ENCODE measurements at places on chromosomes 12 and 14.
A peak's percentile ranks its signal among the peaks of the same experiment; 100 is the strongest.

DNA sequence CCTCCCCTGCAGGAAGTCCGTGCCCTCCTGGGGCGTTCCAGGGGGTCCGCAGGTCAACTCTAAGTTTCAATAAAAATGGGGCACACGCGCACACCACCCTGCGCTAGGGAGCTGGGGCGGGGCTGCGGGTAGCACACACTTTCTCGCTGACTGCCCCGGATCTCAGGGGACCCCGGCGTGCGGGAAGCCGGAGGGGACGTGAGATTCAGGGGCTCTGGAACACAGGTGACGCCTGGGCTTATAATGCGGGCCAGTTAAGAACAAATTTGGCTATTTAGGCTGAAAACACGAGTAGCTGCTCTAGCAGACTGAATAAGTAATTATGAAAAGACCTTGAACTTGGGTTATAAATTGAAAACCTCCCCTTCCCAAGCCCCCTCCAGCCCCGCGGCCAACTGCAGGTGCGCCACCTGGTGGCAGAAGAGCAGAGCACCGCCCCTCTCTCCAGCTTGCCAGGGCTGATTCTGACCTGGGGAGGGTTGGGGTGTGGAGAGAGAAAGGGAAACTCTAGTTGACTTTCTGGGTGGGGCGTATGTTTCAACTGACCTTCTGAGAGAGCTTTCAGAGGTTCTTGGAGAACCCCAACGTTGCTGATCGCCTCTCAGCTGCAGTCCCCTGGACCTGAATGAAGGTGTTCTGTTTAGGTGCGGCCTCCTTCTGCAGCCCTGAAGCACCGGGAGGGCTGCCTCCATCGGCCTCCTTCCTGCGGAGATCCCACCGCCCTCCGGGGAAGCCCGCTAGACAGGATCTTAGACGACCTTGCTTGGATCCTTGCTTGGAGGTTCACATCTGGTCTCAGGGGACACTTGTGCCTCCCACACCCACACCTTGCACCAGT lies 118.4 kb upstream of the EVL start:
- DNase-seq: no peak

DNA sequence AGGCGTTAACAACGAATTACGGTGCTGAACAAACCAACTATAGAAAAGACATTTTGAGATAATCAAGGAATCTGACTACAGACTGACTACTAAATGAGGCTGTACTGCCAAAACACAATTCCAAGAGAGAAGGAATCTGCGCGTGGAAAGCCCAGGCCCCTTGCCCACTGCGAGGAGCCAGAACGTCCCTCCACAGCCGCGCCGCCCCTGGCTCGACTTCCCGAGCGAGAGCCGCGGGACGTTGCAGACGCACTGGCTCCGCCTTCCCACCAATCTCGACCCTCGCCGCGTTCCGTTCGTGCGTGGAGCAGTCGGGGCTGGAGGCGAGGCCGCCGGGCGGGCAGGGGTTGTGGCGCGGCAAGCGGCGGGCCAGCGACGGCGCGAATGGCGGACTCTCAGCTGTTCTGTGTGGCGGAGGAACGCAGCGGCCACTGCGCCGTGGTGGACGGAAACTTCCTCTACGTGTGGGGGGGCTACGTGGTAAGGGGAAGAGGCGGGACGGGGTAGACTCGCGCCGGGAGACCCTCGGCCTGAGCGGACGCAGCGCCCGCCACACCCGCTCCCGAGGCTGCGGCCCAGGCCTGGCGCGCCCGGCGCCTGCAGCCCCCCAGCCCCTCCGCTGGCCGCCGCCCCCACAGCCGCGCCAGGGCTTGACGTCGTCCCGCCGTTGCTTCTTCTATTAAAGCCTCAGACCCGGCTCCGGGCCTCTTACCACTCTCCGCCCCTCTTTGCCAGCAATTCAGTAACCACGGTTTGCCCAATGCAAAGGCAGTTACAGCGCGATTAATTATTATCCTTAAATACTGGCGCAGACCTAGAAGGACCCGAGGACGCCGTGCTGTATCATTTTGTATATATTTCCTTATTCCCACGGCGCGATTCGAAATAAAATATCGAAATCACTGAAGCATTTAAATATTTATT lies at the start of gene KLHDC1:
Gene KLHDC1 (plus strand): TSS at position 310 of the 924 bp plus-strand sequence. CDS start 75 bp downstream, at position 385.
- peak; percentile 79 for DNase-seq

GRCh38 chr12:43621262-43621661 lies 69.3 kb upstream of the ADAMTS20 start:
- DNase-seq: no peak

GRCh38 chr14:84456946-84457345 lies 1073.0 kb upstream of the FLRT2 start:
- DNase-seq: no peak

DNA sequence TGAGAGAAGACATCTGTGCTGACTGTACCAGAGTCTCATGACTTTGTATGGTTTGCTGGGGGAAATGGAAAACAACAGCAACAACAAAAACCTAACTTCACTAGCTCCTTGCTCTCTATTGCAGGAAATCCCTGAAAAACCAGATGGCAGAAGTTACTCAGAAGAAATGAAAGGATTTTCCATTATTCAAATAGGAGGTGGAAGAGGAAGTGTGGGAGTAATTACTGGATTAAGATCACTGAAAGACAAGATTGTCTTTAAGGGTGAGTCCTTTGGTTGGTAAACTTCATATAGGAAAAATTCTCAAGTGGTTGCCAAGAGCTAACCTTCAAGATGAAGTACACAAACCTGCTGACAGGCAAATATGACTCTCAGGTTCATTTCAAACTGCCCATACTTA lies 391.9 kb upstream of the ATP2B1 start:
- no peak for DNase-seq

GRCh38 chr12:104407438-104407837 lies 49.3 kb upstream of the CHST11 start:
- no peak for DNase-seq

- no peak for DNase-seq
Measured at GRCh38 chr14:20711261-20711660, 22.7 kb downstream of the ANG start.

DNA sequence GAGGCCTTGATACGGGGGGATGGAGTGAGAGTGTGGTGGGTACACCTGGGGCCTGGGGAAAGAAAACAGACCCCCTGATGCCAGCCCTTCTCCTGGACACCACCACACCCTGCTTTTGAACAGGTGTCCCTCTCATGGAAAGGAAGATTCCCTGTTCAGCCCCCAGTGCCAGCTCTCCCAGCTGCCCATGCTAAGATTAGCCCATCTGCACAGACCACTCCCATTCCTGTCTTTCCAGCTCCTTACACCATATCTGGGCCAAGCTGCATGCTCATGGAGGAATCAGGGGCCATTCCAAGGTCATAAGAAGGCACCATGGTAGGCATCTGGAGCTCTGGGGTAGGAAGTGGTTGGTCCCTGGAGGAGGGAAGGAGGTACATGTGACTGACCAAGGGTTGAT lies 9.6 kb downstream of the NAB2 start:
- DNase-seq: no peak

DNA sequence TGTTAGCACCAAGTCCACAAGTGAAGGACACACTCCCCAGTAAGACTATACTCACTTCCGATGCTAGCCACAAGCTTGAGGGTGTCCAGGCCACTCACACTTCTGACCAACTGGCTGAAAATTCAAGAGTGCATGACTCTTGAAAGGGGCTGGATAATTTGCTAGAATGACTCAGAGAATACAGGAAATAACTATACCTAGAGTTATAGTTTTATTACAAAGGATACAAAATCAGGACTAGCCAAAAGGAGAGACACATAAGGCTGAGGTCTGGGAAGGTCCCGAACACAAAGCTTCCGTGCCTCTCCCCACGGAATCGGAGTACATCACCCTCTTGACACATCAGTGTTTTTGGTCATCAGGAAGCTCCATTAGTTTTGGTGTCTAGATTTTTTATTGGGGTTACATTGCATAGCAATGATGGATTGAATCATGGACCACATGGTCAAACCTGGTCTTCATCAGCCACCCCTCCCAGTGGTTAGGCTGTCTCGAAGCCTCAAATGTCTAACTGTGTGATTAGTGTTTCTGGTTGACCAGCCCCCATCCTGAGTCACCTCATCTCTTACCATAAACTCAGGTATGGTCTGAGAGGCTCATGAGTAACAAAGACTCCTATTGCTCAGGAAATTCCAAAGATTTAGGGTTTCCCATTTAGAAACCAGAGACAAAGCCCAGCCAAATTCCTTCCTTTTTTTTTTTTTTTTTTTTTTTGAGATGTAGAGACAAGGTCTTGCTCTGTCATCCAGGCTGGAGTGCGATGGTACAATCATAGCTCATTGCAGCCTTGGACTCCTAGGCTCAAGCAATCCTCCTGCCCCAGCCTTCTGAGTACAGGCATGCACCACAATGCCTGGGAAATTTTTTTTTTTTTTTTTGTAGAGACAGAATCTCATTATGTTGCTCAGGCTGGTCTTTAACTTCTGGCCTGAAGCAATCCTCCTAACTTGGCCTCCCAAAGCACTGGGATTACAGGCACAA lies 472.0 kb upstream of the TBX3 start:
- peak; percentile 99 for DNase-seq

DNA sequence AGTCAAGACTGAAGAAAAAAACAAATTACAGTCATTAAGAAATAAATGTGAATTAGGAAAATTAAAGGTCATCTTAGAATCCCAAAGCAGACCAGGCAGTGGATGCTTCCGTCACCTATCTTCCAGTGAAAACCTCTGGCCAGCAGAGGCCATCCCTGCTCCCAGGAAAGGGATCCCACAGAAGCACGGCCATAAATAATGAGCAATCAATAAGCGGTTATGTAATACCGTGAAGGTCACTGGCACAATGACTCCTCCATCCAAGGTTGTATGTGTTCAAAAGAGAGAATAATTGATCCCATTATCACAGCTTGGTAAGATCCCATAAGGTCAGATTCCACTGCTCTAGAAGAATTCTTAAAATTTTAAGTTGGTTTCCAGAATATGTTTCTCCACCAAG lies 85.7 kb downstream of the PPP2R5E start:
- DNase-seq: no peak

- DNase-seq: peak; percentile 99
Measured at GRCh38 chr14:50038398-50039119, 77.8 kb downstream of the VCPKMT start.

DNA sequence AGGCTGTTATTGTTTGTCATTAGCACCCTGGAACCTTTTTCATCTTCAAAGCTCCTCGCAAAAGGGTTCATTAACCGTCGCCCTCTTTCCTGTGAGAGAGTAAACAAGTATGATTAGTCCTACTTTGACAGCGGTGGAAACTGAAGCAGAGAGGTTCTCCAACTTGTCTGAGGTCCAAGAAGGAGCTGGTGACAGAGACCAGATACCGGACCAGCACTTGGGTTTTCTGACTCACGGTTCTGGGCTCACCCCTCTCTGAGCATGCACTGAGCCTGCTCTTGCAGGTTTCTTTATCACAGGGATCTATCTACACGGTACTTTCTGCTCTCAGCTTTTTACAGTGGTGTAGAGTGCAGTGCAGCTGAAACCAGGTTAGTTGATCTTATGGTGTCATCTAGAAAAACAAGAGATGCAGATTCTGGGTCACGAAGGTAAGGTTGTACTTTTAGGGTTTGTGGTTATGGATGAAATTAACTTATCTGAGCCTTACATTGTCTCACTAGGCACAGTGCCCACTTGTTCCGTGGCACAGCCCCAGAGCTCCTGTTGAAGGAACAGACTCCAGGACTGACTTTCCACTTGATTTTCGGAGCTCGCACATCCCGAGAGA lies 62.1 kb downstream of the PPP2R5C start:
- no peak for DNase-seq

- DNase-seq: no peak
Measured at GRCh38 chr12:1530592-1531152, 63.7 kb downstream of the FBXL14 start.

- DNase-seq: no peak
Measured at GRCh38 chr12:114926341-114926740, 242.4 kb upstream of the TBX3 start.

DNA sequence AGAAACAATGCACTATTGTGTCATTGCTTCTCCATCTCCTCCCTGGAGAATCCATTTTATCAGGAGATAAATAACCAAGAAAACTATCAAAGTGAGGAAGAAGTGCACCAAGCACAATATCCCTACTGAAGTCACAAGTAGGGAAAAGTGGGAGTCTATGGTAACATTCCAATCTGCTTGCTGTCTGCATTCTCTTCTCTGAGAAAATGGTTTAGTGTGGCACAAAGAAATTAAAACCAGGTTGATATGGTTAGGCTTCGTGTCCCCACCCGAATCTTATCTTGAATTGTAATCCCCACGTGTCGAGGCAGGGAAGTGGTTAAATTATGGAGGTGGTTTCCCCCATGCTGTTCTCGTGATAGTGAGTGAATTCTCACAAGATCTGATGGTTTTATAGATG lies 209.7 kb downstream of the PRKD1 start:
- peak; percentile 45 for DNase-seq

GRCh38 chr12:121001060-121001459 lies 15.2 kb downstream of the C12orf43 start:
- DNase-seq: no peak

GRCh38 chr12:15538881-15539280 lies 216.6 kb downstream of the PTPRO start:
- peak; percentile 46 for DNase-seq

DNA sequence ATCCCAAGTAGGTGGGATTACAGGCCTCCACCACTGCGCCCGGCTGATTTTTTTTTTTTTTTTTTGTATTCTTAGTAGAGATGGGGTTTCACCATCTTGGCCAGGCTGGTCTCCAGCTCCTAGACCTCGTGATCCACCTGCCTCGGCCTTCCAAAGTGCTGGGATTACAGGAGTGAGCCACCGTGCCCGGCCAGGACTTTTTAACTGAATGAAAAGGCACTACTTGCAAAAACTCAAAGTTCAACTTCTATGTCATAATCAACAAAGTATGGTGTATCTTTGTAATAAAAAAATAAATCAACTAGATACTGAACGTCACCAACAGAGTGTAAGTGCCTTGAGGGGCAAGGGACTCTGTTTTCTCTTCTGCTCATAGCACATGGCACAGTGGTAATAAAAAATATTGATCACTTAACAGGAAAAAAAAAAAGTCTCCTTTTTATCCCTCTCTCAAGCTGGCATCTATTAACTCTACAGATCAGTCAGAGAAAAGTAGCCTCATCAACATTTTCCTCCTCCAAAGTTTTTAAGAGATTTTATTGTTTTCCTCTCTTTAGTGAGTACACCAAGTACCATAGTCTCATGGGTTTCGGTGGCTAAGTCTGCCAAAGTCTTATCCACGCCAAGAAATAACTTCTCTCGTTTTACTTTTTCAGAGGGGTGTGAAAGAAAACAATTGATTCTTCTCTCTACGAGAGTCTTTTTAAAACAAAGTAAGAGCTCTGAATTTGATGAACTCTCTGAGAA lies 10.6 kb upstream of the FOXN3 start:
- no peak for DNase-seq

- no peak for DNase-seq
Measured at GRCh38 chr12:51122844-51123243, 39.4 kb upstream of the CSRNP2 start.

- DNase-seq: peak; percentile 85
Measured at GRCh38 chr12:68406134-68406576, 74.0 kb upstream of the MDM1 start.
